ENCODE measurements at places on chromosomes 4 and X. TPM values are rescaled to one million over a fixed set of nuclear protein-coding genes. Genes with fewer than 3 reads are reported as not detected.

NRK gene
- 6.3 TPM for total RNA-seq

GAB3 gene
- 5.8 TPM for total RNA-seq

POLN gene
- total RNA-seq = 3.5 TPM

PIM2 gene
- 4.2 TPM for total RNA-seq

GUF1 gene
- total RNA-seq = 12.9 TPM

CPE gene
- 383 TPM for total RNA-seq

CXCL8 gene
- 0.51 TPM for total RNA-seq
